ENCODE measurements at places on chromosomes 2 and 18.
A peak's percentile ranks its signal among the peaks of the same experiment; 100 is the strongest.

- DNase-seq: no peak
These were observed 189.5 kb upstream of the UBE2E3 start for GRCh38 chr2:180790891-180791290.

DNA sequence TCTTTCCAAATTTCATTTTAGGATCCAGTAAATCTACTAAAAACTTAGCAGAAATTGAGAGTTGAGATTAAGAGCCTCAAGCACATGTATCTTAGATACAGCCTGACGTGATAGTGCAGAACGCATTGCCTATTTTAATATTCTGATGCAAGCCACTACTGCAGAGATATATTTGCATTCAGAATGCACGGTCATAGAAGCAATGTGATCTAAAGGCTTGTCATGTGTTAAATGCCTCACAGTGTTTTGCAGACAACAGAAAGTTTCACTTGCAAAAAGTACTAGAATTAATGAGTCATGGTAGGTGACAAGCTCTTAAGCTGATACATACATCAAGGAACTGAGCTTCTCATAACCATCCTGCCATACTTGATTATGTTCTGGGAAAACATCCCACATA lies 886.7 kb upstream of the CHAC2 start:
- DNase-seq: no peak

GRCh38 chr2:122261911-122262310 lies 506.5 kb downstream of the TSN start:
- DNase-seq: no peak

GRCh38 chr18:32735781-32736180 lies 37.0 kb downstream of the KLHL14 start:
- DNase-seq: no peak

DNA sequence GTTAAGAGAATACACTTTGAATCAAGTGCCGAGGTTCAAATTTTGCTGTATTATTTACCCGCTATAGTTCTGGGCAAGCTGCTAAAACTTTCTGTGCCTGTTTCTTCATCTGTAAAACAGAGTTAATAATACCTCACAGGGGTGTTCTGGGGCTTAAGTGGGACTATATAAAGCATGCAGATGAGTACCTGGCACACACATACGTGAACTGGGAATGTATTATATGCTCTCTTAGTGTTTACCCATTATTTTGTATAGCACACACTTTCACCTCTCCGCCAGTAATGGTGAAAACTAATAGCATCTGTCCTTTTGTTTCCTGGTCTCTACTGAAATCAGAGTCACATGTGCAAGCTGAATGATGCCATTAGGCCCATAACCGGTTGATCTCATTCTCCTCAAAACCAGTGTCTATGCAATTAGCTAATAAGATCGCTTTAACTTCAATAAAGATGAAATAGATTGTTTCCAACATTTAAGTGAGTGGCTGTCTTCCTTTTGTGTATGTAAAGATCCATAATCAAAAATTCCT lies 3.8 kb upstream of the CDKL4 start:
- no peak for DNase-seq

DNA sequence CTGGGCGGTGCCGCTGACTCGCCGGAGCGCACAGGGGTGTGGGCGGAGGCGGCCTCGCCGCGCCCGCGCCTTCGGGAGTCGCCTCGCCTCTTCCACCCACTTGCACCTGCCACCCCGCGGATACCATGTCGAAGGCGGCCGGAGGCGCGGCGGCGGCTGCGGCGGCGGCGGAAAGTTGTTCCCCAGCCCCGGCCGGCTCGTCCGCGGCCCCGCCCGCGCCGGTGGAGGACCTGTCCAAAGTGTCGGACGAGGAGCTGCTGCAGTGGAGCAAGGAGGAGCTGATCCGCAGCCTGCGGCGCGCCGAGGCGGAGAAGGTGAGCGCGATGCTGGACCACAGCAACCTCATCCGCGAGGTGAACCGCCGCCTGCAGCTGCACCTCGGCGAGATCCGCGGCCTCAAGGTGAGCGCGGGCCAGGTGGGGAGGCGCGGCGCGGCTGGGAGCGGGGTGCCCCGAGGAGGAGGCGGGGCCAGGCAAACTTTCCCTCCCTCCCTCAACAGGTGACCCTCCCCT lies 766 bp downstream of the CCDC85A start:
- DNase-seq: no peak

- no peak for DNase-seq
These were observed 173.8 kb upstream of the REV1 start for GRCh38 chr2:99663641-99664040.

DNA sequence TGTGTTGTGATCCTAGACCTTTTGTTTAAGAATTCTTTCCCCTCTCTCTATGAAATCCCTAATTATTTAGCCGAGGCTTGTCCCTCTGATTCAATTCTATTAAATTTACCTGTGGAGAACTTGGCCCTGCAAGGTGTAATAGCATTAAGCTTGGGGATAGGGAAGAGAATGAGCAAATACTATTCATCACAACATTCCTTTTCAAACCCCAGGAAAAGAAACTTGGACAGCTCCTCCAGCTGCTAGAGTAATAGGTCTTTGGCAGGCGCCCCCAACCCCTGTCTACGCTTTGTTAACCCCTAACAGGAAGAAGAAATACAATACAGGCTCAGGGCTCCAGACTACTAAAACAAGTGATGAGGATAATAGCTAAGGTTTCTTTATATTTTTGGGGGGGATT lies 957.0 kb downstream of the CPS1 start:
- DNase-seq: no peak

DNA sequence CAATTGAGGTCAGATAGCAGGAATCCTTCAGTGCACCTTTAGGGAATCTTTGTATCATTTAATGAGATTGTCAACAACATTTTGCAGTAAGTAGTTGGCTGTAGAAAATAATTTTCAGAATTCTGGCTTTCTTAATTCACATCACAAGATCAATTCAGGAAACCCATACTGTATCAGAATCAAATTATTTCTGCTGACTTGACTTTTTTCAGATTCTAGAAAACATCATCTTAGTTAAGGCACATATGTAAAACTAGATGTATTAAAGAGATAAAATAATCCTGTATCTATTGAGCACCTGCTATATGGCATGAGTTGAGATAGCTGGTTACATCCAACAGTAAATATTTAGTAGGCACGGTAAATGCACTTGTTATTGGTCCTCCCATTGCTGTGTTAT lies 791.4 kb downstream of the TDRD15 start:
- no peak for DNase-seq

DNA sequence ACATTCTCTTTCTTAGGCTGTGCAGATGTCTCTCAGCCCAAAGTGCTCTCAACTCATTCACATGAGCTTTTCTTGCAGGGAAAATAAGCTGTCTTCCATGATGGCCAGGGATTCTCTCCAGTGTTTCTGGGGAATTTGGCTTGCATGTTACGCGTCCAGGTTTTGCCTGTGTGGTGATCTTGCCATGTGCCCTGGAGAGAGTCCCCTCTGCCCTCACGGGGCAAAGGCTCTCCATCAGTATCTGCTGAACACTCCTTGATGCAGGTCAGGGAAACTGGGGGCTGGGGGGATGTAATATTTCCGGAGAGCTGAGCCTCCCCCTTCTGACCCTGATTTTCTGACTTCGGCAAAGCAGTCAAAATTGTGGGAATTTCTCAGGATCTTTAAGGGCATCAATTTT lies 87.6 kb downstream of the ACKR3 start:
- no peak for DNase-seq

GRCh38 chr2:109378682-109379081 lies 235.1 kb downstream of the SEPTIN10 start:
- DNase-seq: no peak

DNA sequence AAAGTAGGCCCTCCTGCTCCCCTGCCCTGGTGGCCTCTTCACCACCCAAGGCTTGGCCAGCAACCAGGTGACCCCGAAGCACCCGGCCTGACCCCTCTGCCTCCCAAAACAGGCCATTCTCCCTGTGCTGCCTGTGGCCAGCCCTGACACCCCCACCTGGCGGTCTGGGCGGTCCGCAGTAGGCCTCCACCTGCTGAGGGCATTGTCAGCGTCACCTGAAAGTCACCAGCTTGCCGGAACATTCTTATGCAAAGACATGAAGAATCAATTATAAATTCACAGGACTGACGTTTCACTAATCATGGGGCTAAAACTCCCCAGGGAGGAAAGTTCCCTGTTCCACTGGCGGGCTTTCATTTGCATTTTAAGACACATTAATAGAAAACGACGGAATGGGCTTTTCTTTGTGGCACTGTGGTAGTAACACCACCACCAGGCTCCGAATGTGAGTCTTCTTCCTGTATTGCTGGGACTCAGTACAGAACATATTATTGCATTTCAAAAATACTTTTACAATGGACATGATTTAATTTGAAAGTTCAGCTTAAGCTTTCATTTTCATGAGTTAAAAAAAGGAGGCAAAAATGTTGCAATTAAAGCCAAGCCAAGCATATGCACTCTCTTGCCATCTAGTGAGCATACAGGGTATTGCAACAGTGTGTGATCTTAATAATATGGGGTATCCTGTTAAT lies 57.4 kb downstream of the ADI1 start:
- no peak for DNase-seq

DNA sequence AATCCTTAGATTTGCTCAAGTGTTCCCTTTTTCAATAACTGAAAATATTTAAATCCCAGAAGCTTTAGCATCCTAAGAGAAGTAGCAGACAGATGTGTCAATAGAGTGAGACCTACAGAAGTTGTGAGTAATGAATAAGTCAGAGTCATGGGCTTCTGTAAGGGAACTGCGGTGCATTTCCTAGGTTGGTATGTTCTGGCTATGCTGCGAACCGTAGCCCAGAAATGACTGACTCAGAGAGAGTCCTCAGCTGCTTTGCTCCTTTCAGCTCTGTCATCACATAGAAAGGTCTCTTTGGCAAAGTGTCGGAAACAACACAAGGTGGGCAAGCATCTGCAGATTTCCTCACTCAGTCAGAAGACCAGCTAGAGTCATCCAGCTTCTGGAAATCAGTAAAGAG lies 297.1 kb downstream of the ARHGAP15 start:
- peak; percentile 25 for DNase-seq

- DNase-seq: no peak
These were observed 34.5 kb downstream of the DDX1 start for GRCh38 chr2:15626126-15626525.

DNA sequence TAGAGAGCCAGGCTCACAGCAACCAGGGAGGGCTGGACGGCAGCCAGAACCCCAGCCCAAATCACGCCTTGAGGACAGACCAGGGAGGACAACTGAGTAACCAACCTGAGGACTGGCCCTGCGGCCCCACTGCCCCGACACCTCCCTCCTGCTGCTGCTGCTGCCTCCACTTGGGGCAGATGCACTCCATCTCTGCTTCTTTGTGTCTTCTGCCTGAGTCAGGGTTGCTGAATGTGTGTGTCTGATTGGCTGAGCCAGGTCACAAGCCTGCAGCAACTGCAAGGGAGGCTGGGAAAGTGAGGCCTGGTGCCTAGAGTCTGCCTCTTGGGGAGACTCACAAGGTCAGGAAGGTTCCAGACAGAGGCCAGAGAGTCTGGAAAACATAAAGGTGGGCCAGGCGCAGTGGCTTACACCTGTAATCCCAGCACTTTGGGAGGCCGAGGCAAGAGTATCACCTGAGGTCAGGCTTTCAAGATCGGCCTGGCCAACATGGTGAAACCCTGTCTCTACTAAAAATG lies 83.4 kb downstream of the ZFP36L2 start:
- DNase-seq: no peak

DNA sequence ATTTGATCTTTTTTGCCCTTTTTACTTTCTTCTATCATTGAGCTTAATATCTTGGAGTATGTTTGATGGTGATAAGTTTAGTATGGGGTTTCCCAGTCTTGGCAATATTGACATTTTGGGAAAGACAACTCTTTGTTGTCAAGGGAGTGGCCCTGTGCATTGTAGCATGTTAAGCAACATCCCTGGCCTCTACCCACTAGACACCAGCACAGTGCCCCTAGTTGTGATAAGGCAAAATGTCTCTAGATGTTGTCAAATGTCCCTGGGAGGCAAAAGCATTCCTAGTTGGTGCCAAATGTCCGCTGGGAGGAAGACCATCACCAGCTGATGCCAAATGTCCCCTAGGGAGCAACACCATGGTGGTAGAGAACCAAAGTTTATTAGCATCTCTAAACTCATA lies 28.2 kb downstream of the GULP1 start:
- DNase-seq: no peak

GRCh38 chr18:60331890-60332289 lies 40.7 kb downstream of the MC4R start:
- DNase-seq: no peak

DNA sequence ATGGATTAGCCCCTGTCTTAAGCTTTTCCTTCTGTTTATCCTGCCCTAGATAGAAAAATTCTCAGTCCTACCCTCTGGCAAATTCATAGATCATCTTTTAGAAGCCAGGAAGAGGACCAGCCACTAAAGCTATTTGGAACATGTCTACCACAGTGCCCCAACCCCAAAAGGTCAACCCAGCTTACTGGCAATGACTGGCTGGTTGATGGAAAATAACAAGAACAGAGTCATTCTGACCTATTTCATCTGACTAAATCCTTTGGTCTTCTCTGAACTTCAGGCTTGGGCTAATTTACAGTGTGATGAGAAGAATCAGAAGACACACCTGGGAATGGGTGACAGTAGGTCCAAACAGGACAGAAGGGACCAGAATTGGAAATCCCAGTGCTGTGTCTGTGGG lies 227.3 kb upstream of the CCDC68 start:
- DNase-seq: no peak

- no peak for DNase-seq
These were observed 127.6 kb upstream of the SPOPL start for GRCh38 chr2:138373993-138374408.

DNA sequence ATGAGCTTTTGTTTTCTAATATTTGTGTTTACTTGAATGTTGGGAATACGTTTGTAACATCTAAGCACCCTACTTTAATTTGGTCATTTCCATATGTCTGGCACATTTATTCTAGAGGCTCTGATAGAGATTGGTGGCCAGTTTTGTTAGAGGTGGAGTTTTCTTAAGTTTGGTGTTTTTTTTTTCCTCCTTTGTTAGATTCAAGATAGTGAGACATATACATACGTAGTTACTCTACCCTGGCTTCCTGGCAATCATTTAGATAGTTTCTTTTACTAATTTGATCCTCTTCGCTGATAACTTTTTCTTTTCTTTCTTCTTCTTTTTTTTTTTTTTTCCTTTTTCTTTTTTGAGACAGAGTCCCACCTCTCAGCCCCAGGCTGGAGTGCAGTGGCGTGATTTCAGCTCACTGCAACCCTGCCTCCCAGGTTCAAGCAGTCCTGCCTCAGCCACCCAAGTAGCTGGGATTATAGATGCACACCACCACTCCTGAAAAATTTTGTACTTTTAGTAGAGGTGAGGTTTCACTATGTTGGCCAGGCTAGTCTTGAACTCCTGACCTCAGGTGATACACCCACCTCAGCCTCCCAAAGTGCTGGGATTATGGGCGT lies 26.6 kb downstream of the SMCHD1 start:
- no peak for DNase-seq

GRCh38 chr2:54859416-54859815 lies 136.0 kb downstream of the EML6 start:
- no peak for DNase-seq

DNA sequence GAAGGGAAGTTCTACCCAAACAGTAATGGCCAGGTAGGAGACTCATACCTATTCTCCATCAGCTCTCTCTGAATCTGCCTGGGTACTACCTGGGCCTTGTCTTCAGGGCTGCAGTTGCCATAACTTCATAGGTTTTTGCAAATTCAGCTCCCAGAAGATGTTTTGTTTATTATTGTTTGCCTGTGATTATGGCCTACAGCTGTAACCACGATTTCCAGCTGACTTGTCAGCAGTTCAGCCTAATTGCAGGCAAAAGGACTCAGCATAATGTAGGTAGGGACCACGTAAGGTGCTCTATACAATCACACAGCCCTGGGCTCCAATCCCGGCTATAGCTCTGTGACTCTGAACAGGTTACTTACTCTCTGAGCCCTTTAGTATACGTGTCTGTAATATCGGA lies 187.0 kb upstream of the FN1 start:
- no peak for DNase-seq

- DNase-seq: no peak
These were observed 51.7 kb upstream of the CCDC85A start for GRCh38 chr2:56132138-56132537.
